Stimulated activated CD4-positive, alpha-beta T cell treated with anti-CD3 and anti-CD28 coated beads, Interleukin-4, amount 100 ng/mL, for 48 hours (primary cell): ENCODE measurements at places on chromosomes 13 and 19.

DNA sequence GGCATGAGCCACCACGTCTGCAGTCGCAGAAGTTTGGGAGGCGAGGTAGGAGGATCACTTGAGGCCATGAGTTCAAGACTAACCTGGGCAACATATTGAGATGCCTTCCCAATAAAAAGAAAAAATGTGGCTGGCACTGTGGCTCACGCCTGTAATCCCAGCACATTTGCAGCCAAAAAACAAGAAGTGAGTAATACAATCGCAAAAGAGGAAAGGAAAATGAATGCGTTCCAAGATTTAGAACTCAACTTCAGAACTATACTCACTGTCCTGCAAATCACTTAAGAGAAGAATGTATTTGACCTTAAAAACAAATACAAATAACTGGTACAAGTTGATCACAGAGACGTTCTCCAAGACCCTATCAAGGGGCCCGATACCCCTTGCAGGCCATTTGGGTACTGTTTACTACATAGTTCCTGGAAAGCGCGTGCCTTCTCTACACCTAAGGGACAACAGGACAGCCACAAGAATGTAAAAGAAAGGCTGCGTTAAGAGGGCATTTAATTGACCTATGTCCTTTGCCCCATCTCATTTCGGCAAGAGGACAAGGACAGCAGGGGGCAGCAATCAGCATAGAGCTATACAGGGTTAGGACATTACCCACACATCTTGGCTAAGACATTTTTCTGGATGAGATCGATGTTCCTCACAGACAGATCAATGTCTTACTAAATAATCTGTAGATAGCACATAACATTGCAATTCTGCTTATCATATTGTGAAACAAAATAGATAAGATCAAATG, 41.3 kb downstream of the FLT3 start:
- DNase-seq = peak; percentile 40

GRCh38 chr13:40578055-40578454, 88.4 kb downstream of the FOXO1 start:
- no peak for DNase-seq

GRCh38 chr13:79037197-79037596, 368.9 kb downstream of the RBM26 start:
- no peak for DNase-seq

GRCh38 chr13:26787961-26788360, 27.4 kb upstream of the GPR12 start:
- DNase-seq = no peak

DNA sequence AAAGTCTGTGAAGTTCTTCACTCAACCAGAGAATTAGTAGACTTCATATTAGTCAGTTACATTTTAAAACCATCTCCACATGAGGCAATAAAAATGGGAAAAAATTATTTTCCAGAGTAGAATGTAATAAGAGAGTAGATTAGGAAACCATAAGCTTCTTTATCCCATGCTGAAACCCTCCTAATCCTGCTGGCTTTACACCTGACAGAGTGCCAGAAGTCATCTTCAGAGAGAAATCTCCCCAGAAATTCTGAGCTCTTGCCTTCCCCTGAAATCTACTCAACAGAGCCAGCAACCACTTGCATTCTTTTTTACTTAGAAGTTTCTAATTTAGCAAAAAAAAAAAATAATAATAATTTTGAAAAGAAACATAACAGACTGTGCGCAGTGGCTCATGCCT, 279.9 kb downstream of the NHLRC3 start:
- DNase-seq = no peak

- DNase-seq = no peak
Observed at GRCh38 chr13:103046676-103047075, 19.5 kb downstream of the SLC10A2 start.

- DNase-seq = no peak
Observed at GRCh38 chr13:54366728-54367127, 1338.1 kb downstream of the OLFM4 start.
